ENCODE measurements at places on chromosomes 11 and 22. TPM values are rescaled to one million over a fixed set of nuclear protein-coding genes. Genes with fewer than 3 reads are reported as not detected.
A peak's percentile ranks its signal among the peaks of the same experiment; 100 is the strongest.

The NRXN2 gene
- not detected for total RNA-seq

The EHF gene
- total RNA-seq = 85.7 TPM

The DCHS1 gene
- total RNA-seq = 0.20 TPM

The TSGA10IP gene
- total RNA-seq = not detected

The IGLL1 gene
- not detected for total RNA-seq

The SYT12 gene
- total RNA-seq = 11.1 TPM

The OR5B21 gene
- total RNA-seq = not detected

The GPHA2 gene
- total RNA-seq = 2.1 TPM

The ARHGAP42 gene
- 16.1 TPM for total RNA-seq

DNA sequence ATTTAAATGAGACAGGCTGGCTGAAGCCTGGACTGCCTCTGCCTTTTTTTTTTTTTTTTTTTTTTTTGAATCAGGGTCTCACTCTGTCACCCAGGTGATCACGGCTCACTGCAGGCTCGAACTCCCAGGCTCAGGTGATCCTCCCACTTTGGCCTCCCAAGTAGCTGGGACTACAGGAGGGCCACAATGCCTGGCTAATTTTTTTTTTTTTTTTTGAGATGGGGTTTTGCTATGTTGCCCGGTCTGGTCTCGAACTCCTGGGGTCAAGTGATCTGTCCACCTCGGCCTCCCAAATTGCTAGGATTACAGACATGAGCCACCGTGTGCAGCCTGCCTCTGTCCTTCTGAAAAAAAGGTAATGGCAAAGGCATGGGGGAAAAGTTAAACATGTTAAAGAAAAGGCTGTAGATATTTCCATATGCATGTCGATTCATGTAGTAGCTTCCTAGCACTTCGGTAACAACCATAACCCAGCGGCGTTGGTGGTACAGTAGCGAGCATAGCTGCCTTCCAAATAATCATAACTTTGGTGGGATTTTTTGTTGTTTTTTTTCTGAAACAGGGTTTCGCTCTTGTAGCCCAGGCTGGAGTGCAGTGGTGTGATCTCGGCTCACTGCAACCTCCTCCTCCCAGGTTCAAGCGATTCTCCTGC lies 48.8 kb downstream of the MCHR1 start:
- H3K4me3 ChIP-seq = no peak overlapping the region
- peaks cover 19% of the 10 kb centered on the region for H3K4me1 ChIP-seq
- H3K27me3 ChIP-seq = no peaks in the 10 kb centered on the region
- no peak for DNase-seq
- no peaks in the 10 kb centered on the region for H3K36me3 ChIP-seq
- H3K27ac ChIP-seq = no peak overlapping the region

DNA sequence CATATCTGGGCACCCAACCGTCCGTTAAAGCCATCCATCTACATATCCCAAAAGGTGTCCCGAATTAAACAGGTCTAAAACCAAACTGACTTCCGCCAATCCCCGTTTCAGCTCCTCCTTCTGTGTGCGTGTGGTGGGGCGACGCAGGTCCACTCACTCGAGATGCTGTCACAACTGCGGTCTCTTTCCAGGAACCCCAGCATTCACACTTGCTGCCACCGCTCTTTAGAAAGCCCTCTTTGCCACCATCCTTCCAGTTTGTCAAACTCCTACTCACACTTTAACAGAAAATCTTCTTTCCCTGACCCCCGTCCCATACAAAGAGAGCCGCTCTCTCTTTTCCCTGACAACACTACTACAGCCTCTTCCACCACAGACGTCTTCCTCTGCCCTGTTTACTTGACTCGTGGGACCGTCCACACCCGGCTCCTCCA lies 467 bp downstream of the ESS2 start:
- peak overlapping the region; percentile 98 for H3K4me3 ChIP-seq
- H3K27ac ChIP-seq = no peak overlapping the region
- peaks cover 3% of the 10 kb centered on the region for H3K36me3 ChIP-seq
- H3K4me1 ChIP-seq = peaks cover 5% of the 10 kb centered on the region
- H3K27me3 ChIP-seq = no peaks in the 10 kb centered on the region

DNA sequence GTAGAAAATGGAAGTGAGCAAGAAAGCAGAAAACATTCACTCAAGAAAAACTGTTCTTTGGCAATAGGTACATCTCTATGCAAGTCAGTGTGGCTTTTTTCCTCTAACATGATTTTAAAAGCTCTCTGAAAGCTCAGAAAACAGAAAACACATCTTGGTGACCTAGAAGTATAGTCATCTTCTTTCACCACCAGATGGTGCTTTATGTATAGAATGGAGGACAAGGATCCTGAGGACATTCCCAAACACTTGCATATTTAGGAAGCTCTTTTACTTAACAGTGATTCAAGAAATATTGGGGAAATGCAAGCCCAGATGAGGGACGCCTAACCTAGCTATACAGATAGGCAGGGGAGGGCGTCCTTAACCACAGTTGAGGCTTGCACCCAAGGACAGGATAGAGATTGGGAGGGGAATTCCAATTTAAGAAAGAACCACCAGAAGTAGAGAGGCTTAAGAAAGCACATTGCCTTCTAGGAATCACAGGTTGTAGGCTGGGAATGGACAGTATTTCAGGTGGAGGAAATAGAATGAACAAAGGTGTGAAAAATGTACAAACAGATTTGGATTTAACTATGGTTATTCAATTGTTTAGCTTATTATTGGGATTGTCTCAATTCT lies 13.8 kb upstream of the CCDC81 start:
- H3K4me3 ChIP-seq = no peak overlapping the region
- no peak overlapping the region for H3K27ac ChIP-seq
- H3K36me3 ChIP-seq = no peaks in the 10 kb centered on the region
- H3K27me3 ChIP-seq = no peaks in the 10 kb centered on the region

- H3K36me3 ChIP-seq = no peaks in the 10 kb centered on the region
- no peak overlapping the region for H3K27ac ChIP-seq
- H3K4me1 ChIP-seq = no peaks in the 10 kb centered on the region
- no peak overlapping the region for H3K4me3 ChIP-seq
These were observed 85.0 kb upstream of the PLET1 start for GRCh38 chr11:112345706-112346105.

DNA sequence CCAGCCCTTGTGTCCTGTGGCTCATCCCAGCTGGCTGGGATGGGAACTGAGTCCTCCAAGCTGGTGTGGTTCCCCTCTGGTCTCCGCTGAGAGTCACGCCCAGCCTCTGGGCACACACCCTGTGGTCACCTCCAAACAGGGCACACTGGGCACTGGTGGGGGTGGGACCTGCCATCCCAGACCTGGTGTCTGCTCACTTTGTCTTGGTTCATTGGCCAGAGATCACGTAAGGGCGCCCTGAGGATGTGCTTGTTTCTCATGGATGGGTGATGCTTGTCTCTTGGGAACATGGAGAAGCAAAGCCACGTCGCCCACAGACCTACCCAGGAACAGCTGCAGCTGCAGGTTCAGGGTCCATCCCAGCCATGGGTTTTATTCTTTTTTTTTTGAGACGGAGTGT lies 43.1 kb downstream of the LRP5 start:
- H3K4me1 ChIP-seq = peaks cover 33% of the 10 kb centered on the region
- H3K27ac ChIP-seq = no peak overlapping the region
- DNase-seq = no peak
- no peak overlapping the region for H3K4me3 ChIP-seq
- no peaks in the 10 kb centered on the region for H3K27me3 ChIP-seq

- H3K27me3 ChIP-seq = no peaks in the 10 kb centered on the region
- DNase-seq = peak; percentile 59
- H3K4me1 ChIP-seq = peaks cover 10% of the 10 kb centered on the region
- H3K36me3 ChIP-seq = no peaks in the 10 kb centered on the region
- H3K27ac ChIP-seq = no peak overlapping the region
- no peak overlapping the region for H3K4me3 ChIP-seq
These were observed 100.3 kb upstream of the PITPNB start for GRCh38 chr22:28019360-28019759.

DNA sequence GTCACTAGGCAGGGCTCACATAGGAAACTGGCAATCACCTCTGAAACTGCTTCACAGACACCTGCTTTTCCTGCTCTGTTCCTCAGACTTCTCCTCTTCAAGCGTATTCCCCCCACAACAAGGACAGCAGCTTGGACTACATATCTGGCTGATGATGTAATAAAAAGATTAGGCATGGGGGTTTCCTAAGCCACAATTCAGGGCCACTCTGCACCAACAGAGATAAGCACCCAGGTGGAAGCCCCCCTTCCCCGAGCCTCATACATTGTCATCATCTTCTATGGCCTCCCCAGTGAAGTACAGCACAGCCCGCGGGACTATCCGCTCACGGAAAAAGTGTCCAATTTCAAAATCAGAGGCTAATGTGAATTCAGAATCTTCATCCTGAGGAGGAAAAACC lies 25.0 kb upstream of the PHLDA2 start:
- no peaks in the 10 kb centered on the region for H3K36me3 ChIP-seq
- no peak overlapping the region for H3K4me3 ChIP-seq
- no peaks in the 10 kb centered on the region for H3K4me1 ChIP-seq
- no peak for DNase-seq
- no peak overlapping the region for H3K27ac ChIP-seq
- H3K27me3 ChIP-seq = no peaks in the 10 kb centered on the region

- H3K4me1 ChIP-seq = no peaks in the 10 kb centered on the region
- H3K36me3 ChIP-seq = no peaks in the 10 kb centered on the region
- H3K27me3 ChIP-seq = no peaks in the 10 kb centered on the region
These were observed 167.6 kb upstream of the SESN3 start for GRCh38 chr11:95398437-95399112.

DNA sequence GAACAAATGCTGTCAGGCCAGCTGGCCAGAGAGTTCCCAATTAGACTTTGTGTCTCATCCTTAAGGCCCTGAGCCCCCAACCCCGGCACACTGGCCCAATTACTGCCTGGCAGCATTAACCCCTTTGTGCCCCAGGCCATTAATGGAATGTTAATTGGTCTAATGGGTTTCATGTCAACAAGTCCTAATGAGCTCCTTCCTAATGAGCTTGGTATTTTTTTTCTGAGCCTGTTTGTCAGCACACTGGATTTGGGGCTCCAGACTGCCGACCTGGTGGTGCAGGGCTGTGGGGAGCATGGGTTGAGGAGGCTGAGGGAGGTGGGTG lies 148.8 kb downstream of the FEZ1 start:
- H3K27ac ChIP-seq = no peak overlapping the region
- H3K4me3 ChIP-seq = no peak overlapping the region
- DNase-seq = no peak
- 0 out of 2 replicates have a peak, but pooled peaks cover 4% of the 10 kb centered on the region for H3K27me3 ChIP-seq
- no peaks in the 10 kb centered on the region for H3K36me3 ChIP-seq
- H3K4me1 ChIP-seq = no peaks in the 10 kb centered on the region

GRCh38 chr11:80868831-80869230 lies 1428.0 kb upstream of the TENM4 start:
- no peaks in the 10 kb centered on the region for H3K27me3 ChIP-seq
- DNase-seq = no peak
- no peak overlapping the region for H3K4me3 ChIP-seq
- no peaks in the 10 kb centered on the region for H3K36me3 ChIP-seq
- H3K27ac ChIP-seq = no peak overlapping the region

GRCh38 chr11:31340903-31341572 lies 28.5 kb downstream of the DCDC1 start:
- no peak overlapping the region for H3K4me3 ChIP-seq
- no peaks in the 10 kb centered on the region for H3K27me3 ChIP-seq
- H3K4me1 ChIP-seq = no peaks in the 10 kb centered on the region
- H3K27ac ChIP-seq = no peak overlapping the region
- H3K36me3 ChIP-seq = no peaks in the 10 kb centered on the region

GRCh38 chr22:24553597-24554312 lies 1.2 kb downstream of the GUCD1 start:
- no peak overlapping the region for H3K27ac ChIP-seq
- peaks cover 20% of the 10 kb centered on the region for H3K4me1 ChIP-seq
- H3K27me3 ChIP-seq = no peaks in the 10 kb centered on the region
- H3K4me3 ChIP-seq = peak overlapping the region; percentile 87
- no peak for DNase-seq

- H3K27me3 ChIP-seq = peaks cover 92% of the 10 kb centered on the region
- H3K4me1 ChIP-seq = no peaks in the 10 kb centered on the region
- H3K27ac ChIP-seq = no peak overlapping the region
- DNase-seq = no peak
- H3K4me3 ChIP-seq = no peak overlapping the region
These were observed 3.0 kb downstream of the SLC22A6 start for GRCh38 chr11:62981743-62982142.

GRCh38 chr11:70398834-70399680 lies 728 bp downstream of the CTTN start:
- peak overlapping the region; percentile 71 for H3K4me3 ChIP-seq
- peaks cover 27% of the 10 kb centered on the region for H3K36me3 ChIP-seq
- peaks cover 43% of the 10 kb centered on the region for H3K4me1 ChIP-seq
- H3K27me3 ChIP-seq = no peaks in the 10 kb centered on the region

- no peak overlapping the region for H3K27ac ChIP-seq
- H3K36me3 ChIP-seq = no peaks in the 10 kb centered on the region
- H3K4me3 ChIP-seq = no peak overlapping the region
- no peaks in the 10 kb centered on the region for H3K4me1 ChIP-seq
- no peak for DNase-seq
- peaks cover 19% of the 10 kb centered on the region for H3K27me3 ChIP-seq
These were observed 203.7 kb downstream of the NELL1 start for GRCh38 chr11:20873054-20873453.
